ENCODE measurements at places on chromosomes 12 and 14.

DNA sequence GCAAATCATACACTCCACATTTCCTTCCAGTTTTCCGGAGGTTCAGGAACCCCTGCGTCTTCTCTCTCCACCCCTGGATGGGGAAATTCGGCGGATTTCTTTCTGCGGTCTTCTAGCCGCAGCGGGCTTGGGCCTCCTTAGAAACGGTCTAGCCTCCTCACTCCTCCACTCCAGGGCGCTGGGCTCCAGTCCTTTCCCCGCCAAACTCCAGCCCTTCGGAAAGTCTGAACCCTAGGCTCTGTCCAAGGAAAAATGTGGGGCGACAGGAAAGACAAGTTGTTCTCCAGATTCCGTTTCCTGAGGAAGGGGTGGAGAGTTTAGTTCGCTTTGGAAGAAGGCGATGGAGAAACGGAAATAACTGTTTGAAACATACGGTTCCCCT is 1.4 kb upstream of the HOXC10 start:
- DNase-seq = no peak

DNA sequence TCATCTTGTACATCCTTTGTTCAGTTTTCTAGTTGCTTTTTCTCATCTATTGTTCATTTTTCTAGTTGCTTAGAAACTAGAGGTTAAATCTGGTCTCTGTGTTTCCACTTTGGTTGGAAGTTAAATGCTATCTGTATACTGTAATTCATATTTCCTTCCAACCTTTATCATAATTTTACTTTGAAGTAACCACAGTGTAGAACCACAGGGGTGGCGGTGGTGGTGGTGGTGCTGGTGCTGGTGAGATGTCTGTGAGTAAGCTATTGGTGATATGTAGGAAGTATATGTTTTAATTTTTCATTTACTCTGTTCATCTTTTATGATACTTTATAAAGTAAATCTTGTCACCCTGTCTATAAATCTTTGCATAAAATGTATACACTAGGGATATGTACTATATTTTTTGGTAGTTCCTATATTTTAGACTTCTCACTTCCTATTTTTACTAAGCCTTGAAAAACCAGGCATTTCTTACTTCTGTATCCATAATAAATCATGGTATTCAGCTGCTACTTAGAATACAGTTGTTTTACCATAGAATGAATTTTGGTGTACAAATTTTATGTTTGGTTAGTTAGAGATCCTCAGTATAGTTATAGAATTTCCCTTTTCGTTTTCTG is 31.9 kb downstream of the CCDC91 start:
- peak; percentile 67 for DNase-seq

DNA sequence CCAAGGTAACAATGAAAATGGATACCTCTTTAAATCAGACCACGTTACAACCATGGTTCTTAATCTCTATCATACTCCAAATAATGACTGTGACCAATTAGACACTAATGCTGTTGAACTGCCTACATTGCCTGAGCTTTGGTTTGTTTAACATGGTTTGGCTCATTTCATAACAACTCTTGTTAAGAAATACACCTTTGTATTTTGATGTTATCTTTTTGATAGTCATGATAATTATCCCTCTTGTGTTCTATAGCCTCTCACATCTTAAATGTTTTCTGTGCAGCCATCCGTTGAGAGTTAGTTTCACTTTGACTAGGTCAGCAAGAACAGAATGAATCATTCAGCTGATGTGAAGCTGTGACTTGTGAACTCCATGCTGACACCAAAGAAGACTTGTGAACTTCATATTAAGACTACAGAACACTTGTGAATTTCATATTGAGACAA is 75.5 kb upstream of the RERGL start:
- DNase-seq = peak; percentile 39

- DNase-seq = no peak
These were observed 44.6 kb upstream of the EVL start for GRCh38 chr14:100020629-100021028.

DNA sequence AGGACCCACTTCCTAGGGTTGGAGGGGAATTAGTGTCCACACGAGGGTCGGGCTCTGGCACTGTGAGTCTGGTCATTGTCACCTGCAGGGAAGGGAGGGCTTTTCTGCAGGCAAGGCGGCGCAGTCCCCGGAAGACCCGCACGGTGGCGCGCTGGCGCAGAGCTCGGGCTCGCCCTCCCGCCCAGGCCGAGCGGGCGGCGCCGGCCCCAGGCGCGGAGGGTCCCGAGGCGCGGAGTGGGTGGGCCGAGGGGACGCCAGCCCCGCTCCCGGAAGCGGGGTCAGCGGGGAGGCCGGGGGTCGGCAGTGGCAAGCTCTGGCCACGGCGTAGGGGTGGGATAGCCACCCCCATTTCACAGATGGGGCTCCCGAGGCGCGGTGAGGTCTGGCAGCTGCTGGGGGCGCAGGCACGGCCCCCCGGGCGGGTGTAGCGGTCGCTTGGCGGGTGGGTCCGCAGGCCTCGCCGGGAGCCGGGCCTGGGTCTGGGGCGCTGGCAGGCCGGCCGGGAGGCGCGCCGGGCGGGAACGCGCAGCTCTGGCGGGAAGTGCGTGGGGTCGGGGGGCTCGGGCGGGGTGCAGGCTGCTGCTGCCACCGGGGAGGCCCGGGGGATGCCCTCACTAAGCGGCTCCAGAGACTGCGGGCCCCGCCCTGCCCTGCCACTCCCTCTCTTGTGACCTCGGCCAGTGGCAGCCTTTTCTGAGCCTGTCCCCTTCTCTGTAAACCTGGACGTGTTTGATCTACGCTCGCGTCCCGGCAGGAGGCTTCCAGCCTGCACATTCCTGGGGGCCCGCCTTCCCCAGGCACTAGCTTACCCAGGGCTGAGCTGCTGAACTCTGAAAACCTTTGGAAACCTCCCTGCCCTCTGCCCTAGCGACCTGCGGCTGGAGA is 46.1 kb downstream of the CYP46A1 start:
- peak; percentile 60 for DNase-seq

DNA sequence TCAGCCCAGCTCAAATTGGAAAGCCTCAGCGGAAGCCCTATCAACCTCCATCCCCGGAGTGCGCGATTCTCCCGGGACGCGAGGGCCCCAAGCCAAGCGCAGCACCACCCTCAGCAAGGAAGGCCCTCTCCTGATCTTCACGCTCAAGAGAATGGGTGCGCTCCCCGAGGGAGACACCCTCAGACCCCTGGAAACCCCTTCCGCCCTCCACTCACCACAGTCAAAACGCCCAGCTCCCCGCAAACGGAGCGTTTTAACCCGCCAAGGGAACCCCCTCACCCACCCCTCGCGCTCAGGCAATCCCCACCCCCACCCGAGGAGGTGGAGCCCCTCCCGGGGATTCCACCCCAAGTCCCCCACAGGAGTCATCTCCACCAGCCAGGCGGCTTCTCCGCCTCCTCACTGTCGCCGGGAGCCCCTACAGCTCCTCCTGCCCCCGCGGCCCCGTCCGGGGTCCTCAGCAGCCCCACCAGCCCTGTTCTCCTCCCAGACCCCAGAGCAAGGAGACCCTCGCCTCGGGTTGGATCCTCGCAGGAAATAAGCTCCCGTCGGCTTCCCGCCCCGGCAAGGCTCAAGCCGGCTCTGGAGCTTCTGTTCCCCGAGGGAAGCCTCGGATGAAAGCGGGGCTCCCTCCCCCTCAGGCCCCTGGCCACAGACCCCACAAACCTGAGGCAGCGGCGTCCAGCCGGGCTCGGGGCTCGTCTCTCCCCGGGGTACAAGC is 507 bp downstream of the BAZ2A start:
- DNase-seq = peak; percentile 49

DNA sequence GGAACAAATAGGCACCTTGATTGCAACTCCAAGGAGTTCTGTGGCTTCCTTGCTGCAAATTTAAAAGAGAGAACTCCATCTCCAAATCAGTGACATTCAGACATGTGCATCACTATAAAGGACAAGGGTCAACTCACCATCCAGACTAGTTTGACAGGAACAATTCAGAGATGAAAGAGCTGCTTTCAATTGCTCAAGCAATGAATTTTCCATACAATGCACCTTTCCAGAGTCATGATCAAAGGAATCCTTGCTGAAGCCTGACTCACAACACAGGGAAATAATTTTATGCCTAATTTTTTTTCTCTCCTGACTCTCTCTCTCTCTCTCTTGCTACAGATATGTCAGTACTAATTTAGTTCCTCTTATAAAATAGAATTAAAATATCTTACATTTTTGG is 380.5 kb upstream of the GARIN6 start:
- no peak for DNase-seq

GRCh38 chr12:45431126-45431525 is 215.2 kb downstream of the ANO6 start:
- no peak for DNase-seq

DNA sequence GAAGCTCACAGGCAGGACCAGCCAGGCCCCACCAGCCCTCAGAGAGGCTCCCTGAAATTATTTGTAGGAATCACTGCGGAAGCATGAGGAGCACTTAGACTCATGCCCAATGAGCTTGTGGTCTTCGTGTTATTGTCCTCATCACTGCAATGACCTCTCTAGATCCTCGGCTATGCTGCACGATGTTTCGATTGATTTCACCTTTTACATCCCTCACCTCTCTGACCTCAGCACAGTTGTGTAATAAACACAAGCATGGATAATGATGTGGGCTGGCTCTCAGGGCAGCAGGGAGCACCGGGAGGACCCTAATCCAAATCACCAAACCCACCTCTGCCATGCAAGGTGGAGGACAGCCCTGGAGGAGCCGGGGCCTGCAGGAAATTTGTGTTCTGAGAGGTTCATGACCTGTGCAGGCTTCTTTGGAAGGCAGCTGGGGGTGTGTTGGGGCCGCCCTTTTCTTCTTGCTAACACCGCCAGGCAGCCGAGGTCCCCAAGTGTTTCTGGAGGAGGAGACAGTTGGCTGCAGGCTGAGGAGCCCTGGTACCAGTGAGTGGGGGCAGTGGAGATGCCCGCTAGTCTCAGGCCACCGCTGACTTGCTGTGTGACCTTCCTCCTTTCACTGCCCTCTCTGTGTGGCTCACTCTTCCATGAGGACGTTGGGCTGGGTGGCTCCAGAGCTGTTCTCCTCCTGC is 29.5 kb upstream of the EML1 start:
- no peak for DNase-seq

GRCh38 chr12:9341260-9341585 is 133.0 kb upstream of the PZP start:
- DNase-seq = no peak

DNA sequence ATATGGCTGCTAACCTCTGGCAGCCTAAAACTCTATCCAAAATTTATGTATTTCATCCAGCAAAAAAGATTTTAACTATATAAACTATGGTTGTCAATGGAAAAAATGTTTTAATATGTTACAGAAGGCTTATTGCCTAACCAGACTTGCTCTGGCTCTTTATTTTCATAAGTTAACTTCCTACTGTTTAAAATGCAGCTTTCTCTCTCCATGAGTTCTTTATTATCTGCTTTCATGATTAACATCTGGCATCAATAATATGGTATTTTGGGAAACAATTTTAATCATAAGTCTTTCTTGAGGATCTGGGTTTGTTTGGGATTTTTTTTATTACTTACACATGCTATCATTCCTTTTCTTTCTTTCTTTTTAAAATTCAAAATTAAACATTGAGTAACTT is 20.5 kb downstream of the KERA start:
- no peak for DNase-seq

- DNase-seq = no peak
These were observed 6.9 kb downstream of the TNFRSF1A start for GRCh38 chr12:6334940-6335450.

- no peak for DNase-seq
These were observed 170.3 kb downstream of the GRIN2B start for GRCh38 chr12:13811061-13811460.

Measured in T-helper 2 cell treated with Interferon-gamma antibody and Interleukin-4, amounts not matched to agents 5 μg/mL and 100 μg/mL, for 36 hours (primary cell).